ENCODE measurements at places on chromosomes 7 and 10.

- DNase-seq, result no peak
These were observed 18.6 kb downstream of the NPFFR1 start for GRCh38 chr10:70265032-70265689.

DNA sequence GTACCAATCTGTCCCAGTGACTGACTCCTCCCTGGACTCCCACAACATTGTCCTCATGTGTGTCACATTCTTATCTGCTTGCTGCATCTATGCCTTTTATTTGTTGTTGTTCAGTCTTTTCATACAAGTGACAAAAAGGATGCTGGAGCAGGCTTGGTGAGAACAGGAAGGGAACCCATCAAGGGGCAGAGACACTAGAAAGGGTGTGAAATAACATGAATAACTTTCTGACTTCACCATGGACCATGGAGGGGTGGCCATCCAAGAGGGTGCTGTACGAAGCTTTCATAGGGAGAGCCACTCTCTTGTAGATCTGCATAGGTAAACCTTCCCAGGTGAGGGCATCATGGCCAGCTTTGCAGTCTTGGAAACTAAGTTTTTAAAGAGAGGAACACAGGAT is 14.5 kb downstream of the GIMAP8 start:
- no peak for DNase-seq

DNA sequence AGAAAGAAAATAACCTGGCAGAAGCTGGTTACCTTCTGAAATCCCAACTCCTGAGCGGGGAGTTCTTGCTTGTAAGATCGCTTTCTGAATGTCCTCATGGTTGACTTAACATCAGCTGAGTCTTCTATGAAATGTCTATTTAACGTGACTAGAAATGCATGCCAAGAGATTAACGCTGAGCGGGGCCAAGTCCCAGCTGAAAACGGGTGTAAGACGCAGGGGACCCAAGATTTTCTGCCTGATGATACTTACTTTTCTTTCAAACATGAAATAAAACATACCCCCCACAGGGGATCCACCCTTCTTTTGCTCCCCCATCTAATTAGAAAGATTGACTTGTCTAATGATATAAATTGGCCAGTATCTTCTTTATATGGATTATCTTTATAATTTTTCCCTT is 14.9 kb downstream of the OR9A2 start:
- no peak for DNase-seq

GRCh38 chr7:2523461-2523936 is 3.9 kb downstream of the LFNG start:
- no peak for DNase-seq

GRCh38 chr7:5408777-5409176 is 14.9 kb downstream of the TNRC18 start:
- DNase-seq, result no peak

DNA sequence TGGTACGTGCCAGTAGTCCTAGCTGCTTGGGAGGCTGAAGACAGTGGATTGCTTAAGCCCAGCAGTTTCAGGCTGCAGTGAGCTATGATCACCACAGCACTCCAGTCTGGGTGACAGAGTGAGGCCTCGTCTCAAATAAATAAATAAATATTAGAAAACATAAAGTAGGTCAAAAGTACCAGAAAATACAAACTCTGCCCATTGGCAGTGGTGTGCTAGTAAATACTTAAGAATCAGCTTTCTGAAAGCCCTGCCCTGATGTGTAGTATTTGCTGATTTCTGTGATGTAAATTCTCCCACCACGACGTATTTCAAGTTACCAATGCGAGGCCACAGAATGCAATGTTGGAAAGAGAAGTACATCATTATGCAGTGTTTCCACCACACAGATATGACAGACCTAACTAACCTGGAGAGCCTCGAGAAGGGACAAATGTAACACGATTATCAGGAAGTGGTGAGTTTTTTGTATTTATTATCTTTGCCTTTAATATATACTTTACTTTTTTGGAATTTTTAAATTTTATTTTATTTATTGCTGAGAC is 11.8 kb upstream of the MAP3K8 start:
- DNase-seq, result no peak

GRCh38 chr7:131945313-131945911 is 389.0 kb upstream of the PODXL start:
- DNase-seq, result no peak

DNA sequence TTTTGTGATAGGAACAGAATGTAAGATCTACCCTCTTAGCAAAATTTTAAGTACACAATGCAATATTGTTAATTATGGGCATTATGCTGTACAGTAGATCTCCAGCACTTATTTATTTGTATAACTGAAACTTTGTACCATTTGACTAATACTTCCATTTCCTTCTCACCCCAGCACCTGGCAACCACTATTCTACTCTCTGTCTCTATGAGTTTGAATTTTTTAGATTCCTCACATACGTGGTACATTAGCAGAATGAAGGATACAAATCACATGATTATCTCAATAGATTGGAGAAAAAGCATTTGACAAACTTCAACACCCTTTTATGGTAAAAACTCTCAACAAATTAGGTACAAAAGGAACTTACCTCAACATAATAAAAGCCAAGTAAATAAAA is 90.3 kb upstream of the DLX6 start:
- DNase-seq, result no peak

- DNase-seq, result no peak
These were observed 87.5 kb upstream of the ANLN start for GRCh38 chr7:36301914-36302771.

GRCh38 chr7:83633516-83633915 is 15.4 kb downstream of the SEMA3E start:
- DNase-seq, result no peak

GRCh38 chr7:132500727-132501440 is 75.4 kb downstream of the PLXNA4 start:
- peak; percentile 30 for DNase-seq

DNA sequence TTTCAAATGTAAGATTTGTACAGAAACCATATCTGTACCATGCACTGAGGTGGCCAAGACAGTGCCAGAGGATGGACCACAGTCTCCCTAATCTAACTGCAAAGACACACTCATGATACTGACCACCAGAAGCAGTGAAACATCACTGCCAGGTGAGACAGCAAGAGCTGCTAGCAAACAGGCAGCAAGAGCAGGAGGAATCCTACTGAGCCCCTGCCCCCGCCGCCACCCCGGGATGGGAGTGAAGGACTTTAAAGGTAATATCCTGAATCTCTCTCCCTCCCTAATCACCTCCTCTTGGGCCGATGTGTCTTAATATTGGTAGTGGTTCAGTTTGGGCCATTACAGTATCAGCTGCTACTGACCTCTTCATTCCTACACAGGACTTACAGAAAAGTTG is 144.3 kb downstream of the XPNPEP1 start:
- DNase-seq, result no peak

DNA sequence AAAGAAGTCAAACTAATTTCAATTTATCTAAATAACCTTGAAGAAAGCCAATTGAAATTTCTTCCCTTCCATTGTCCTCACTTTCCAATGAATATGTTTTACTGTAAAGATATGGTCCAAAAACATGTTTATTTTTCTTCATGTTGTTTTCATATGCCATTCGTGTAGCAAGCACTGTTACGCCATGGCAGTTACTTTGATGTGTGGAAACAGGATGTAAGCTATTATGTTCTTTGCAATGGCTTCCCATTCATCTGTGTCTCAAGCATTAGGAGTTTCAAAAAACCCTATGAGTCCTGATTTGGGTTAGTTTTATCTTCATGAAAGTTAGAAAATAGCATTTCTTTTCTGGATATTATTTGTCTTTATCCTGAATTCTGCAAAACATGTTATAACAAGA is 31.0 kb downstream of the GPR141 start:
- DNase-seq, result no peak

DNA sequence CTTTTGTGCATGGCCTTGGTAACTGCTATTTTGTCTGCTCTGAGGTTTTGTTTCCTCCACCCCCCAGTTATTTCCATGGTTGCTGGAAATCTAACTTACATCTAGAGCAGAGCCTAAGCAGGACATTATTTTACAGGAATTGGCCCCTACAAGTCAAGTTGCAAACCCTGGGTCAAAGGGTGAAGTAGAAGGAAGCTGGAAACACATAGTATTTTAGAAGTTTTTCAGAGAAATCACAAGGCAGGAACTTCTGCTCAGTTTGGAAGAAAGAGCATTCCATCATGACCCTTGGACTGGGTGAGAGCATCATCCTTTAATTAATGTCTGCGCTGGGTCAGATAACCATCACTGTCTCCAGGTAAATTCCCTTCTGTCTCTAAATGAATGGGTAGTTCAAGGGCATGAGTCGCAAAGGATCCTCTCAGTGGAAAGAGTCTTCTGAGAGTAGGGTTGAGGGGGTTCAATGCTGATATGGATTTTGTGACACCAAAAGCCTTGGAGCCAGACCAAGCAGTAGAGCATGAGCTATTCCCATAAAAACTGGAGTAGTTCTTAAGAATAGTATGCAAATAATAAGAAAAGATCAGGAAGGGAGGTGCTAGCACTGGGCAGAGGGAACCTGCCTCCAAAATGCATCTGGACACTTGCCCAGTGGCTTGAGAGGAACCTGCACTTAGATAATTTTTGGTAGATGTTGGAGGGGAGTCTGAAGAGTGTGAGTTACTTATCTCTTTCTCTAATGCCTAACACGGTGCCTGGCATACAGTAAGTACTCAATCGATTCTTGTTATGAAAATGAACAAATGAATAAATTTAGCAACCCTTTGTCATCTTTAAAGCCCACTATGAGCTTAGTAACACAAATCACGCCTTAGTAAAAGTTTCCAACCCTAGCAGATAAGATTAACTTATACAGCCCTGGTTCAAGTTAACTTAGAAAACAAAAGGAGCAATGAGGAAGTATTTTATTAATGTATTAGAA is 160.6 kb upstream of the ADO start:
- DNase-seq, result no peak

DNA sequence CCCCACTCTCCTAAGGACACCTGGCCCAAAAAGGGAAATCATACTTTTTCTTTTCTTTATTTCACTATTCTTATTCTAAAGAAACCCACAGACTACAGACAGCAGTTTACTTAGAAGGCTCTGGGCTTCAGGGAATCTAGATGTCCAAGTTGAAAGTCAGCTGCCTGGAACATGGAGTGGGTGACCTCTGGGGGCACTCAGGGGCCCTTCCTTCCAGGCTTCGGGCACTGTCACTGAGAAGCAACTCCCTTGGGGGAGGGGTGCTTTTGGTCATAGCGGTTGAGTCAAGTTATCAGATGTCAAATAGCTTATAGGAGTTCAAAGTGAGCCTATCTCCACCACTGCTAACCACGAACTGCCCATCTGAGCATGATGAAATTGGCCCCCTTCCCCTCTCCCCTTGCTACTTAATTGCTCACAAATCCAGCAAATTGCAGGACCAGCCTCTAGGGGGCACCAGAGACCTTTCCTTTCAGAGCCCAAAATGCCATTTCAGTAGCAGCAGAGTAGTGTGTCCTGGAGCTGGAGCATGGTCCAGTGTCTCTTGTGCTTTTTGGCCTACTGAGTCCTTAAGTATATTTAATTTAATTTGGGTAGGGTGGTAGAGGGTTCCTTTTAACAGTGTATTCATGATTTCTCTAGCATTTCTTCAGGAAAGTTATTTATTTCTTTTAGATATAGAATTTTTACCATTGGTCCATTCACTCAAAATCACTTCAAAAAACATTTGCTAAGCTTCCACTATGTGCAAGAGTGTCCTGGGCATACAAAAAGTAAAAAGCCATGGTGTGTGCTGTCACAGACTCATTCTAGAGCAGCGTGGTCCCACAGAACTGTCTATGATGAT is 463.8 kb downstream of the KCNMA1 start:
- no peak for DNase-seq

- DNase-seq, result no peak
These were observed 46.6 kb upstream of the GRID1 start for GRCh38 chr10:86413046-86413728.

GRCh38 chr10:73814896-73815718 is 3.7 kb upstream of the NDST2 start:
- no peak for DNase-seq

- DNase-seq, result no peak
These were observed 262.0 kb upstream of the YAE1 start for GRCh38 chr7:39304178-39304577.

DNA sequence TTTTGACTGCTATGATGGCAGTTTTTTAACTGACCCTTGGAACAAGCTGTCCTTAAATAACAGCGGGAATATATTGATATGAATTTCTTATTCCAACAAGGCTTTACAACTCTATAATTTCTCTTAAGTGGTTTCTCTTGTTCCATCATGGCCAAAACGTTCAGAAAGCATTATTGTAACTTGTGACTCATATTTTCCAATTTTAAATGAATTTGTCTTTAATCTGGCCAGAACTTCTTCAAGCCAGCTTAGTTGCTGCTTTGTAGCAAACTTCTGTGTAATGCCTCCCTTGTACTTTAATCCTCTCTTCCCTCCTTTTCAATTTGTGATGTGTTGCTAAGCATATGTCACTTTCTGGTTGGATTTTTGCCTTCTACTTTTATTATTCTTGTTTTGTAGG is 271.9 kb downstream of the KIF20B start:
- no peak for DNase-seq

DNA sequence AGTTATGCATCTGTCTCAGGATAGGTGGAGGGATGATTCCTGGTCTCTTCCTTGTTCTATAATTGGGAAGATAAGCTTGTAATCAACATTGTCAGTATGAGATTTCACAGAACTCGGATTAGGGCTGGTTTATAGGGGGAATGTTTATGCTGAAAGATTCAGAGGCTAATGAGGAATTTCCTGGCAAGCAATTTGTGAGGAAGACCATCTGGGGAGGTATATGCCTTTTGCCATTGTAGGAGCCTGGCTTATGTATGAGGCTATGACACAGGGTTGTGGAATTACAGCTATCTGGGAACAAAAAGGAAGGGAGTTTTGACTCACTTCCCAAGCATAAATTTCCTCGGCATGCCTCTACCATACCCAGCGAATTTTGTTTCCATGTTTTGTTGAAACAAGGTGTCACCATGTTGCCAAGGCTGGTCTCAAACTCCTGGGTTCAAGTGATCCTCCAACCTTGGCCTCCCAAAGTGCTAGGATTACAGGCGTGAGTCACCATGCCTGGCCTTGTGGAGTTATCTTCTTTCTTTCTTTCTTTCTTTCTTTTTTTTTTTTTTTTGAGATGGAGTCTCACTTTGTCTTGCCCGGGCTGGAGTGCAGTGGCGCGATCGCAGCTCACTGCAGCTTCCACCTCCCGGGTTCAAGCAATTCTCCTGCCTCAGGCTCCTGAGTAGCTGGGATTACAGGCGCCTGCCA is 1.6 kb upstream of the COPS6 start:
- peak; percentile 99 for DNase-seq

GRCh38 chr10:133336577-133337369 is at the start of gene CALY:
Gene CALY, minus strand, starts transcription at chr10:133336896. Its CDS starts 7,907 bp downstream, at chr10:133328989.
- DNase-seq, result no peak

GRCh38 chr7:5694912-5695726 is 86.3 kb downstream of the RNF216 start:
- peak; percentile 82 for DNase-seq

DNA sequence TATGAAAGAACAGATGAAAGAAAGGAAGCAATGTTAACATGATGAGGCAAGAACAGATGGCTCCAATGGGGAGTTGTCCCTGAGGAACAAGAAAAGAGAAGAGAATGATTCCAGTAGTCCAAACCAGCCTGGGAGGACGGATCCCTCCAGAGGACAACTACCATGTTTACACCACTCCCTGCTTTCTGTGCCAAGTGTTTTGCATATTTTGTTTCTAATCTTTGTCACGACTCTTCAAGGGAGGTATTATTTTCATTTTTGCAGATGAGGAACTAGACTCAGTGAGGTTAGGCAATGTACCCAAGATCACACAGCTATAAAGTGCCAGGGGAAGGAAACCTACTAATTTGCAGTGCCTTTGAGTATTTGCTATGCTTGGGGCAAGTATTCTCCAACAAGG is 116.2 kb downstream of the PARP12 start:
- no peak for DNase-seq

GRCh38 chr10:79143879-79144278 is 75.1 kb downstream of the ZMIZ1 start:
- DNase-seq, result no peak

GRCh38 chr10:91691981-91692380 is 59.1 kb upstream of the PPP1R3C start:
- no peak for DNase-seq
